ENCODE measurements at places on chromosomes 4 and X. TPM values are rescaled to one million over a fixed set of nuclear protein-coding genes. Genes with fewer than 3 reads are reported as not detected.
A peak's percentile ranks its signal among the peaks of the same experiment; 100 is the strongest.

- H3K36me3 ChIP-seq: no peaks in the 10 kb centered on the region
- no peak overlapping the region for H3K4me3 ChIP-seq
- no peaks in the 10 kb centered on the region for H3K27me3 ChIP-seq
- no peak overlapping the region for H3K27ac ChIP-seq
These were observed 11.2 kb upstream of the PRDX4 start for GRCh38 chrX:23656091-23656490.

DNA sequence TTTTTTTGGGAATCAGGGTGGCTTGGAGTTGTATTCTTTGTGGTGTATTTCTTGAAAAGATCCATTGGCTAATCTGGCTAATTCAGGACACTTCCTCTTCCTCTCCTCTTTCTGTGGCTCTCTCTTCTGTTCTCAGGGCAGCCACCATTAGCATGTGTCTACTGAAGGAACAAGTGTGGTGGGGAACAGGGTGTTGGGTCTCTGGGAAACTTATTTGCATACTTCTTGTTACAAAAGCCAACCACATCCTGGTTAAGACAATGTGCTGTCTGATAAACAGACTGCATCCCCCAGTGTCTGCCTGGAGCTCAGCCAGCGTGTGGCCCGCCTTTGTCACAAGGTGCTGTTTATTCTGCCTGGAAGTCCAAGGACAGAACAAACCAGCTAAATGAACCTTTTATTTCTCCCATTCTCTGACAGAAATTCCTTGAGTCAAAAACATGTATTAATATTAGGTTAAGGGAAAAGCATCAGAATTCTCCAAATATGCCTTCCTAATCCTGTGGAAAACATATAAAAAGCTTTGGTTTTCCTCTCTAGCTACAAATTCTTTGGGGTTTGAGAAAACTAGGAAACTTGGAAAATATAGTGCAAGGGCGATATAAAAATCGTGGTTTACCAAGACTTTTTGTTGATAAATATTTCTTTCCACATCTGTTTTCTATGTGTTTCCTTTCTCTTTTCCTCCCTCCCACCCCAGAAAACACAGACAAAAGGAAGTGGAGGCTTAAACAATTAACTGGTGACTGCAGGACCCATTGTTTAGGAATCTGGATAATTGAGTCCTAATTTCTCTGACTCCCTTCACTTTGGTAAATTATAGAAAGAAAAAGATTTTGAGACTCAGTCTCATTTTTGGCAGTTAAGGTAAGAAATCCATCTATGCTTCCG lies 203.6 kb downstream of the SPRY1 start:
- H3K36me3 ChIP-seq: no peaks in the 10 kb centered on the region
- no peaks in the 10 kb centered on the region for H3K27me3 ChIP-seq
- peak; percentile 73 for DNase-seq
- no peak overlapping the region for H3K4me3 ChIP-seq
- H3K4me1 ChIP-seq: peaks cover 24% of the 10 kb centered on the region
- H3K27ac ChIP-seq: peak overlapping the region; percentile 78

DNA sequence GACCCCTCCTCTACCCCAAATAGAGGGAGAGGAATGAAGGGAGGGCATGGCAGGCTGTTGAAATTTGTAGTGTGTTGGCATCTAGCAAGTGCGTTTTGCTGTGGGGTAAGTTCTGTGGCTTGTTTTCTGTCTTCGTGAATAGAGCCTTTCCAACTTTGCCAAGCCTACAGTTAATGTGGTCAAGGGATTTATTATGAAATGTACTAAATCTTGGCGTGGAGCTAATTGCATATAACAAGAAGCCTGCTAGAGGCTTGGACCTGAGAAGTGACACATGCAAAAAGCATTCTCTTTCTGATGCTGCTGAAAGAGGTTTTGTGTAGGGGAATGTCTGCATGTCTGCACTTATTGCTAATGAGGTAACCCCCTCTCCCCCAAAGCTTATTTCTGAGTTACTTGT lies 132.2 kb downstream of the BMPR1B start:
- H3K36me3 ChIP-seq: no peaks in the 10 kb centered on the region
- no peaks in the 10 kb centered on the region for H3K4me1 ChIP-seq
- no peaks in the 10 kb centered on the region for H3K27me3 ChIP-seq
- DNase-seq: no peak
- H3K27ac ChIP-seq: no peak overlapping the region

DNA sequence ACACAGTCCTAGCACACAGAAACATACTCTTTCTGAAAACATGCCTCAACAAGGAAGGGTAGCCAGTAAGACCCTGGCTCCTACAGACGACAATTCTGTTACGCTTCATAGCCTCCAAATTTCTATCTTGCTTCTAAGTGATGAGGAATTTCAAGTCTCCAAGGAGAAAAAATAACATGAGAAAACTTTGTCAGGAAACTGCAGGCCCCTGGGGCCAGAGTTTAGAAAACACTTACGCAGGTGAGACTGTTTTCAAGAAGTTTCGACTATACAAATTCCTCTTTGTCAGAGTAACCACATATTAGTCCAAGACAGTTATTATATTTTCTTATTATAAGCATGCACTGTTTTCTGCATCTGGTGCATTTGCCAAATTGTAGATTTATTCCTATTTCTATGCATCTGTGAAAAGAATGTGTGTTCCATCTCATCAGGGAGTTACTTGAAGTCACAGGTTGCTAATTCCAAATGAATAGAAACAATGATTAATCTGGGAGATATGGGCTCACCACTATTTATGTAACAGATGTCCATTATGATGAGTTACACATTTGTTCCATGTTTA lies 30.3 kb upstream of the HCCS start:
- H3K4me3 ChIP-seq: no peak overlapping the region
- no peak for DNase-seq
- H3K27me3 ChIP-seq: no peaks in the 10 kb centered on the region
- no peaks in the 10 kb centered on the region for H3K36me3 ChIP-seq

DNA sequence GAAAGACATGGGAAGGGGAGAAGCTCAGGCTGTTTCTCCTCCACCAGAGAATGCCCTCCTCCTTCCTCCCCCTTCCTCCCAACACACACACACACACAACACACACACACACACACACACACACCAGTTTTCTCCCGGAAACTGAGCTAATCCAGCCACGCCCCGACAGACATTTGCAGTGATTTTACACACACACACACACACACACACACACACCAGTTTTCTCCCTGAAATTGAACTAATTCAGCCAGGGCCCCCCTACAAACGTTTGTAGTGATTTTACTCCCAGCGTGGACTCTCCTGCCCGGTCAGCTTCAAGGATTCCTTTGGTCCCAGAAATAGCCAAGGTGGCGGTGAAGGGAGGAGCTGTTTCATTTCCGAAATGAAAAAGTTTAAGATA lies 32.9 kb upstream of the STX18 start:
- H3K27me3 ChIP-seq: no peaks in the 10 kb centered on the region
- H3K4me3 ChIP-seq: peak overlapping the region; percentile 77
- peak overlapping the region; percentile 68 for H3K27ac ChIP-seq

- H3K27ac ChIP-seq: peak overlapping the region; percentile 55
- DNase-seq: no peak
- H3K36me3 ChIP-seq: peaks cover 27% of the 10 kb centered on the region
These were observed 128.1 kb downstream of the PTTG2 start for GRCh38 chr4:38088321-38088720.

GRCh38 chr4:4851081-4851480 lies 8.4 kb upstream of the MSX1 start:
- H3K27ac ChIP-seq: no peak overlapping the region
- peaks cover 27% of the 10 kb centered on the region for H3K4me1 ChIP-seq
- no peak overlapping the region for H3K4me3 ChIP-seq
- no peaks in the 10 kb centered on the region for H3K36me3 ChIP-seq
- peaks cover 100% of the 10 kb centered on the region for H3K27me3 ChIP-seq

GRCh38 chrX:136310411-136310810 lies 9.6 kb downstream of the ADGRG4 start:
- no peak for DNase-seq
- H3K4me1 ChIP-seq: no peaks in the 10 kb centered on the region
- H3K27ac ChIP-seq: no peak overlapping the region

DNA sequence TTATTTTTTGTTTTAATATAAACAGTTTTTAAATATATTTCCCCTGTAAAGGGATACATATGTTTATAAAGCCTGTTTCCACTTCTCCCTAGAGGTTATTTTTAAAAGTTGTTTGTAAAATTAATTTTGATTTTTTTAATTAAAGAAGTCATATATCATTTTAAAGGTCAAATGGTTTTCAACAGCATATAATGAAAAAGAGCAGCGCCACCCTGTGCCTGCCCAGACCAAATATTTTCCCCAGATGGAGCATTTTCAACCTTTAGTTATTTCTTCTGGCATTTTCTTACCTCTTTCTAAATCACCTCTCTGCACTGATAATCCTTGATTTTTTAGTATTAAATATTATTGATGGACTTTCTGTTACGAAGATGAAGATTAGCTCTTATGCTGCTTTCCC lies 21.0 kb downstream of the MSX1 start:
- no peak overlapping the region for H3K4me3 ChIP-seq
- no peaks in the 10 kb centered on the region for H3K36me3 ChIP-seq
- peaks cover 91% of the 10 kb centered on the region for H3K27me3 ChIP-seq
- H3K4me1 ChIP-seq: no peaks in the 10 kb centered on the region

DNA sequence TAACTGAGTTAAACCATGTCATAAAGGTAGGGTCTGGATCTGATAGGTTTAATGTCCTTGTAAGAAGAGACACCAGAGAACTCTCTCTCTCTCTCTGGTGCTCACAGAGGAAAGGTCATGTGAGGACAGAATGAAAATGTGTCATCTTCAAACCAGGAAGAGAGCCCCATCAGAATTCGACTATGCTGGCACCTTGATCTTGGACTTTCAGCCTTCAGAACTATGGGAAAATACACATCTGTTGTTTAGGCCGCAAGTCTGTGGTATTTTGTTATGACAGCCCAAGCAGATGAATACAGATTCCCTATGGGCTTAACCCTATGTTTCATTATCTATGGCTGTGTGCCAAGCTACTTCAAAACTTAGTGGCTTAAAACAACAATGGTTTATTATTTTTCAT lies 105.5 kb upstream of the DDIT4L start:
- H3K27me3 ChIP-seq: no peaks in the 10 kb centered on the region
- H3K27ac ChIP-seq: no peak overlapping the region
- no peak overlapping the region for H3K4me3 ChIP-seq
- no peaks in the 10 kb centered on the region for H3K36me3 ChIP-seq
- H3K4me1 ChIP-seq: peaks cover 8% of the 10 kb centered on the region

DNA sequence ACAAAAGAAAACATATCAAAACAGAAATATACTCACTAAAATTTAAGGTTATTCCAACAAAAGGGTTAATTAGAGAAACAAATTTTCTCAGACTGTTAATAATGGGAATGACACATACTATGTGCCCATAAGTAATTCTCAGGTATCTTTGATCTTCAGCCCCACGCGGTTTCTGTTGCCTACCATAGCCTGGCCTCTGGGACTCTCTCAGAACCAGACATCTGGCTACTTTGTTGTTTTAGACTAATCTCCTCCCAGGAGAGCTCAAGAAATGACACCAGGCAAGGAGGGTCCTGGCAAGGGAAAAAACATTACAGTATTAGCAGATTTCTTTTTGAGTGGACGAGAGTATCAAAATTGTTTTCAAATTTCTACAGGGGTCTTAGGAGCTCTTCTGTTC lies 43.7 kb downstream of the SLC10A7 start:
- no peaks in the 10 kb centered on the region for H3K27me3 ChIP-seq
- H3K4me1 ChIP-seq: peaks cover 17% of the 10 kb centered on the region
- no peak overlapping the region for H3K27ac ChIP-seq
- peaks cover 6% of the 10 kb centered on the region for H3K36me3 ChIP-seq
- DNase-seq: no peak

- no peaks in the 10 kb centered on the region for H3K4me1 ChIP-seq
- H3K4me3 ChIP-seq: no peak overlapping the region
- H3K36me3 ChIP-seq: no peaks in the 10 kb centered on the region
- H3K27ac ChIP-seq: no peak overlapping the region
These were observed 35.8 kb downstream of the APLN start for GRCh38 chrX:129618997-129619396.

GRCh38 chr4:67483868-67484602 lies 61.3 kb downstream of the CENPC start:
- H3K27ac ChIP-seq: no peak overlapping the region
- H3K4me1 ChIP-seq: no peaks in the 10 kb centered on the region
- no peak for DNase-seq
- no peak overlapping the region for H3K4me3 ChIP-seq
- peaks cover 79% of the 10 kb centered on the region for H3K36me3 ChIP-seq

GRCh38 chr4:124144238-124144654 lies 568.3 kb downstream of the ANKRD50 start:
- H3K27me3 ChIP-seq: no peaks in the 10 kb centered on the region
- no peak overlapping the region for H3K27ac ChIP-seq
- H3K4me3 ChIP-seq: no peak overlapping the region
- DNase-seq: no peak

DNA sequence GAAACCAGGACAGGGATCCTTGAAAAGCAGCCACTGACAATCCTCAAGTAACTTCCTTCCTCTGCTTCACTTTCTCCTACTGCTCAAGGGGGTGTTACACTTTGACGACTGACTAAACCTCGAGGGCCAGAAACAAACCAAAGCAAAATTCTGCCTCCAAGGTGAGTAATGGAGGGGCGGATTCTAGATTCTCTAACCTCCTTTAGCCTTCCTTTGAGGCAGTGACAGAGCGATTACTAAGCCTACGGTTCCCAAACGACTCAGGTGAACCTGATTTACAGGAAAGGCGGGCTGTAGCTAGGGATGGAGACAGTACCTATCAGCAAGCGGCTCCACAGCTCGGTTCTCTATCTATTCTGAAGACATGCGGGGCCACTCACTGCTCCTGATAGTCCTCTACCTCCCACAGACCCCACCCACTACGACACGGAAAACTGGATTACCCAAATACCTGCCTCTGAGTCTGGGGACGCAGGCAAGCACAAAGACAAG lies 487 bp downstream of the TBCK start:
- peaks cover 56% of the 10 kb centered on the region for H3K4me1 ChIP-seq
- H3K27ac ChIP-seq: peak overlapping the region; percentile 92

DNA sequence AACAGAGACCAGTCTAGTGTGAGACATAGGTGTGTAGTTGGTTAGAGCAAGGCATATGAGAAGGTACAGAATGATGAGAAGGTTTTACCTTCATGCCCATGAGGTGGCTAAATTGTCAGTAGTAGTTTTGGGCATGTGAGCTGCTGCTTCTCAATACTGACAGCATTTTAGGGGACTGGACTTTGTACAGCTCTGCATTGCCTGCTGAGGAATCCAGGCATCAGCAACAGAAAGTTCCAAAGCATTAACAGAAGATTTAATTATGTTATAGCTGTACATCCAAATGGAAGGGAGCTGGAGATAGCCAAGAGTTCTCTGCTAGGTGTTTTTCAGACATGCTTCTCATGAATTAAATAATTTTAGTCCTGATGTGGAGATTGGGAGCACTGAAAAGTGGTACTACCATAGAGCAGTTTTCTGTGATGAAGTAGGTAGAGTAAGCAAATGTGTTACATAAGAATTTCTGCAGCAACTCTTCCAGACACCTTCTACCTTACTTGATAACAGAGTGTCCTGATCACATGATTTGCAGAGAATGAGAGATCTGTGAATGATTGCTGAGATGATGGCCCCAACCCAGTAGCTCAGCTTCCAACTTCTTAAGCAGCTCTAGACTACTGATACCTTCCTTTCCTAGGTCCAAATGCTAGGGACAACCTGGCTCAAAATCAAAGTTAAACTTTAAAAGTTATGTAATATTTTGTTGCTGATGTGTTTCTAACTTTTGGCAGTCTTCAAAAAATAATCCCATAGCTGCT lies 30.4 kb downstream of the FNIP2 start:
- H3K4me3 ChIP-seq: no peak overlapping the region
- DNase-seq: no peak
- H3K27me3 ChIP-seq: no peaks in the 10 kb centered on the region
- peak overlapping the region; percentile 85 for H3K27ac ChIP-seq
- H3K36me3 ChIP-seq: no peaks in the 10 kb centered on the region

CTAG1B gene
- total RNA-seq: not detected

SPANXC gene
- not detected for total RNA-seq

NBDY gene
- total RNA-seq: 26.5 TPM

TMEM150C gene
- total RNA-seq: 13.6 TPM

FAM47E gene
- 3.0 TPM for total RNA-seq

F9 gene
- total RNA-seq: not detected

SPP1 gene
- total RNA-seq: 3.7 TPM

CT45A3 gene
- not detected for total RNA-seq

PDLIM5 gene
- total RNA-seq: 982 TPM
